Activated CD8-positive, alpha-beta memory T cell treated with anti-CD3 and anti-CD28 coated beads, Interleukin-2, amount 50 U/mL, for 4 hours (primary cell): ENCODE measurements at places on chromosomes 5 and 9.

DNA sequence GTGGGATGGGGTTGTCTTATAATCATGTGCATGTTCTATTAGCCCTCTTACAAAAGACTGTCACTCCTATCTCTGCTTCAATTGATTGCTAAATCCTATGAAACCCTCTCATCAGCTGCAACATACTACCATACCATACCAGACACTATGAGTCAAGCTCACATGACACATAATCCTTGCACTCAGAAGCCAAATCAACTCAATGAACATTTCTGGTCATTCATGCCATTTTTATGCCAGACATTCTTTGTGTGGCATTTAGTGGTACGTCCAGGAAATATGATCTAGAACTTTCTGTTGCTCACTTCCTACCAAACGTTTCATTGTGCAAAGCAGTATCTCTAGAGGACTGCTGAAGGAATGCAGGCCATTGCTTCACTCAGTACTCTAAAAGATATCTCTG lies 159.2 kb upstream of the GNA14 start:
- DNase-seq, result no peak

GRCh38 chr9:32627394-32627954 lies 8.0 kb downstream of the TAF1L start:
- no peak for DNase-seq

DNA sequence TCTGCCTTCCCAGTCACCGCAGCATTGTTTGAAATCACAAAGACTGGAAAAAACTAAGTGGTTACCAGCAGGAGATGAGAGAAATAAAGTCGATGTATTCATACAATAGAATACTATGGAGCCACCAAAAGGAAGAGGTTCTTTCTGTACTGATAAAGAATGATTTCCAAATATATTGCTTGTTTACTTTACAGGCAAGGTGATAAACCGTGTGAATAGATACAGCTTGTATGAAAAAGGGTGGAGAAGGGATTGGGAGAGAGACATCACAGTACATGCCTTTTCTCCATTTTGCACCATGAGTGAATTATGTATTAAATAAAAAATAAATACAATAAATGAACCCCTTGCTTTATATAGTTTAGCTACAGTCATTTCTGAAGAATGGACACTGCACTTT lies 91.7 kb downstream of the RFK start:
- no peak for DNase-seq

DNA sequence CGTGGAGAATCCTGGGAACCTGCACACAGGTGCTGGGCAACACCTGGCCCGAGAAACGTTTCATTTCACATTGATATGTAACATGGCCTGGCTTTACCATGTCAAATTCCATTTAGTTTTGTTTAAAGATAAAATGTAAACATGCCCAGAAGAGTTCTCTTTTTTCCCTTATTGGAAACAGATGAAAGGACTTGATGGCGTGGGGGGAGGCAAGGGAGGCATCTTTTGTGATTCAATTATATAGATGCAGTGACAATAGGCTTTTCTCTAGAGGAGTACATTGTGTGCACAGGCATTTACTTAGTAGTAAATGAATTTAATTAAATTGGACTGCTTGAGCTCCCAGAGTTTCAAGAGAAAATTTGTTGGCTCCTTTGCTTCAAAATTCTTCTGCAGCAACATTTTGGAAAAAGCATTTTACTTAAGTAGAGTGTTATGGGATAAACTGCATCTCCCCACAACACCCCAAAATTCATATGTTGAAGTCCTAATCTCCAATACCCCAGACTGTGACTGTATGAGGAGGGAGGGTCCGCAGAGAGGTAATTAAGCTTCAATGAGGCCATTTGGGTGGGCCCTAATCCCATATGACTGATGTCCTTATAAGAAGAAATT lies 254.3 kb upstream of the NFIL3 start:
- no peak for DNase-seq

- DNase-seq, result no peak
Measured at GRCh38 chr5:44538797-44539601, 149.8 kb upstream of the FGF10 start.

DNA sequence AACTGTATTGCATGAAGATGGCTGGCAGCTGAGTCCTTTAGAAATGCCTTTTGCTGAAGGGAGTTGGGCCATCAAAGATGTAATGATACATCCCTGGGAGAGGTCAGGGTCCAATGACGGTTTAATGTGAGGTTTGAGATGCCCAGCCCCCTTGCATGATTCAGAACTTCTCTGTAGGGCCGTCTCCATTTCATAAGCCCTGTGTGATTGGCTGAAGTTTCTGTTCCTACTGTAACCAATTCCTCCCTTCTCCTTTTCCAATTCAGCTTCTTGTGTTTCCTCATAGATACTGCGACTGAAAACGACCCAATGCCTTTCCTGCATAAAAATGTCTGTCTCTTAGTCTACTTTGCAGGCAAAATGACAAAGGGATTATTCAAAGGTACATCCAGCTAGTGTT lies 47.9 kb upstream of the ST8SIA4 start:
- no peak for DNase-seq

DNA sequence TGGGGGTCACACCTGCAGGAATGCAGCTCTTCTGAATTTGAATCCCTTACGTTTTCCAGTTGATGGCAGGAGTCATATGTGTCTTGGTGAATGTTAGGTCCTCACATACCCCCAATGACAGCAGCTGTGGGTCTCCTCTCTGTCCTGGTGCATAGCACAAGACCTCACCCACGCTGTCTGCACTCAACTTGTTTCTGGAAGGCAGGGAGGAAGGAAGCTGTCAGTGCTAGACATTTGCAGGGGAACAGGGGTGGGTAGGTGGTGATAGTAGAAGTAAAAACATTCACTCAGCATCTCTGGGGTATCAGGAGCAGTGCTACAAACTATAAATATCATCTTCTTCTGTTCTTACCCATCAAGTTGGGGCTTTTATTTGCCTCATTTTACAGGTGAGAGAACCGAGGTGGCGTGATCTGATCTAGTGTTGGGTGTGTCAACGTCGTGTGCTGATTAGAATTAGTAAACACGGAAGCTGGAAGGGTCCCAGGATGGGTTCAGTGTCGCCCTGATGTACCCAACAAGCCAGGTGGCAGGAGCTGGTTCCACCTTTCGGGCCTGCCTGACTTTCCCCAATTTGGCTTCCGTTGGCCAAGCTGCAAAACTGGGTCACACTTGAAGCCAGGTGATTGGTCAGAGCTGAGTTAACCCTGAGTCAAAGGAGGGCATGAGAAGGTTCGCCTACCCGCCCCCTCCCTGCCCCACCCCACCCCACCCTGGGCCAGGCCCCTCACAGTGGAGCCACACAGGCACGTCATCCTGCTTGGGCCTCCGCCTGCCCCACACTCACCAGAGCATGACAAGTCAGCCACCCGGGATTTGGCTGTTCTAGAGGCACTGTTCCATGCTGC lies 15.8 kb downstream of the ERGIC1 start:
- DNase-seq, result no peak

DNA sequence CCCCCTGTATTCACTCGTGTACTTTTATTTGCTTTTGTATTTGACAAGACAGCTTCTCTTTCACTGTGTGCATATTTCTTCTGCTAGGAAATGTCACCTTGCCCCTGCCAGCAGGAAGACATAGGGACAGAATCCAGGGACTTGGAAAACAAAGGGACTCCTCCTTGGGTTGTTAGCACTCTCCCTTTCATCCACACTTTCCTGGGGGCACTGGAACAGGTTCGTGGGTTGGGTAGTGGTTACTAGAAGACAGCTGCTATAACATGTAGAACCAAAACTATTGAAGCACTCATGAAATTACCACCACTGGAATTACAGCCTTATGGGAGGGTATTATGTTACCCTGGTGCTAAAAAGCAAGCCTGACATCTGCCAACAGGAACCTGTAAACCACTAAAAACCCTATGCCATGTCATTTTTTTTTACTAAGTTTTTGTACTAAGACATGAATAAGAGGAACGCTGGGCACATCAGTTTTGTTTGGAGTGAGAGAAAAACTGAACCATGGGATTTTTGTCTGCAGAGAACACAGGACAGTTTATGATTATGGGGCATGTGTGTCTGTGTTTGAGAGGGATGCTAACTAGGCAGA lies 4.7 kb upstream of the CCL28 start:
- DNase-seq, result no peak

DNA sequence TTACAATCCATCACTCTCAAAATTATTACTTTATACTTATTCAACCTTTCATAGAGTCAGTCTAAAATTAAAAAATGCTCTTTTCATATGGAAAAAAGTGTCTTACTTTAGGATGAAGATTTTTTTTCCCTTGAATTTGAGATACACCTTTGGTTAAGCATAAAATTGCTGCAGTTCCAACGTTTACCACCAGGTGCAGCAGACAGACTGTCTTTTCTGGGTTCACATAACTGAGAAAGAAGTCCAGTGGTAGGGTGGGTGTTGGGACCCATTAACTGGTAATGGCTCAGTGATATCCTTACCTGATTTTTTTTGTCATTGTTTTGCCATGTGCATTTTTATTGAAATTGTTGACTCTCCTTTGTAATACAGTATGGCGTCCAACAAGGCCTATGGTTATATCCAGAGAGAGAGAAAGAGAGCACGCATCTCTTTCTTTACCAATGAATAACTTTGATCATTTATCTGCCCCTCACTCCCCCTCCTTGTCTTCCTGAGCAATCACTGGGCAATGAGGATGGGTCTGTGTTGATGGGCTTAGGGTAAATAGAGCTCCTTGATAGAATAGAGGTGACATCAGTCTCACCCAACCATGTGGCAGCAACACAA lies 98.4 kb downstream of the FBXL7 start:
- DNase-seq, result no peak

- DNase-seq, result no peak
Measured at GRCh38 chr9:72949918-72950325, 2.9 kb downstream of the ALDH1A1 start.

GRCh38 chr5:116858705-116859333 lies 284.2 kb upstream of the SEMA6A start:
- no peak for DNase-seq

DNA sequence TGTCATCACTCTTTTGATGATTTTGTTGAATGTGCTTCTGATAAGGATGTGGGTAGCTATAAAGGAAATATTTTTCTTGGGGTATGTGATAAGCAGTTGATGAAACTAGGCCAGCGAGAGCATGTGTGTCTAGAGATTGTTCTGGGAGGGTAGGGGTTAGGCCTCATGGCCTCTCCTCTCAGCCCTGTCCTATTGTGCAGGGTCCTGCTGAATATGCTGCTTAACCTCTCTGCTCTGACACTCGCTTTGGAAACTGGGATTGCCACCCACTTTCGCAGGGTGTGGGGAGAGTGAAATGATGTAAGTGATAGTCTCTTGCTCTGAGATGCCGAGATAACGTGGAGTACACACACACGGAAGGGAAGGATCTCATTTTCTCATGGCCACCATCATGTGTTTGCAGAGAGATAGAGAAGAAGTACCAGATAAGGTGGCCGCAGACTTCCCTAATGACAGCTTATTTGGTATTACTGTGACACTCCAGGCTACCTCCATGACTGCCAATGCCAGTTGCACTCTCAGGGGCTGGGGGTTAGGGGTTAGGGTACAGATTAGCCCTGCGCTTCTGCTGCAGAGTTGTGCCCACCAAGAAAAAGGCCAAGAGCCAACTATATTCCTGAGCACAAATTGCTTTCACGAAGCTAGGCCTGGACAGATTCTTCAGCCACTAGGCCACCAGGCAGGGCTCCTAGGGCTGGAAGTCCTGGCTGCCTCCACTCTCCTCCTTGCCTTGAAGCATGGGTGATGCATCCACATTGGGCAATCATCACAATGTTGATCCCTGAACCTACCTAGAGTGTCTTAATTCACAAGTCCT lies 25.2 kb upstream of the TNFAIP8 start:
- DNase-seq, result no peak

- DNase-seq, result no peak
Measured at GRCh38 chr5:116360008-116360853, 214.4 kb downstream of the SEMA6A start.

DNA sequence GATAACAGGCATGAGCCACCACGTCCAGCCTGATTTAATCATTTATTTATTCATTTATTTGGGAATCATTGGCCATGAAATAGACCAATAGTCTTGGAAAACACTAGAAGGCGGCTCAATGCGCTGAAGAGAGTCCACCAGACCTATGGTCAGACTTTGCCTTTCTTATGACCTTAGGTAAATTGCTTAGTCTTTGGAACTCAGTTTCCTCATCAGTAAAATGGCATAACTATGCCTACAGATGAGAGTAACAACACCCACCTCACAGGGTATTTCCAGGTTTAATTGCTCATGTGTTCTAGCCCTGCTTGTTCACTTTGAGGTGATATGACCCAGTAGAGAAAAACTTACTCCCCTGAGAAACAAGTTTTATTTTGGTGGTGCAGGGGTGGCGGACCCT lies 38.2 kb upstream of the CPEB4 start:
- no peak for DNase-seq

DNA sequence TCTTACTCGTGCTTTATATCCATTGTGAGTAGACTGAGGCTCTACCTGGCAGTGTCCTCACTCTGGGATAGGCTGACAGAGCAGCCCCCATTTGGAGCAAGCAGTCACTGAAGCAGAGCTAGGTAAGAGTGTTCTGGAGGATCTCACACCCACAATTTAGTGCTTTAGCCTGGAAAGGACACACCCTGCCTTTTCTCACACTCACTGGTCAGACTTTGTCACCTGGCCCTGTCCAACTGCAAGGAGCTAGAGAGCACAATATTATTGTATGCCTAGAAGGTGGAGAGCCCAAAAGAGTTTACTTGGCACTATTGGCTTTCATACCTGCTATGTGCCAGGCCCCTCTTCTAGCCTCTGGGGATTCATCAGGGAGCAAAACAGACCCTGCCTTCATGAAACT lies 141.9 kb downstream of the MAST4 start:
- no peak for DNase-seq

DNA sequence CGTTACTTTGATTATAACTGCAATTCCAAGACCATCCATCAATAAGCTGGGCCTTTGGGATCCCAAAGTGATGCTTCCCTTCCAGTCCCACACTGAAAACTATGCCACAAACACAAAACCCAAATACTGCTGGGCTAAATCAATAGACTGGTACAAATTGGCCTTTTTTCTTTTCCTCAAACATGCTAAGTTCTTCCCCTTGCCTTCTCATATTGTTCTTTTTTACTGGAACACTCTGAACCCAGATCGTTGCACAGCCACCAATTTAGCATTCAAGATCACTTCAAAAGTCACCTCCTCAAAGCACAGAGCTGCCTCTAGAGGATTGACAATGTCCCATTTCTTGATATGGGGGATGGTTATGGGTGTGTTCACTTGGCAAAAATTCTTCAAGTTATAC lies 66.0 kb downstream of the ACTL7B start:
- no peak for DNase-seq

- DNase-seq, result no peak
Measured at GRCh38 chr5:171433352-171433698, 13.9 kb downstream of the FGF18 start.

GRCh38 chr5:53416144-53416738 lies 64.2 kb upstream of the FST start:
- DNase-seq, result no peak
